ENCODE measurements at places on chromosomes 3 and 15.
A peak's percentile ranks its signal among the peaks of the same experiment; 100 is the strongest.

GRCh38 chr3:59774000-59774399, 724.2 kb upstream of the CFAP20DC start:
- DNase-seq, result no peak

DNA sequence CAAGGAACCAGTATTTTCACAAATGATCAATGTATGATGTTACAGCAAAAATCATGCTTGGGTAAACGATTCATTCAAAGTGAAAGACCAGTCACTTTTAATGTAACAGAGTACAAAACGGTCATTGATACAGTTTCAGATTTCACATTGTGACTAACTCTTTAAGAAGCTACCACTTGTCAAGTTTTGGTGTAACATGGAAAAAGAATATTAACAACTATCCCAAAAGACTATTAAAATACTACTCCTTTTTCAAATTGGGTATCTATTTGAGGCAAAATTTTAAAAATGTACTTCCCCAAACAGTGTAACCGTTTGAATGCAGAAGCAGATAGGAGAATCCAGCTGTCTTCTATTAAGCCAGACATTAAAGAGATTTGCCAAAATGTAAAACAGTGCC, 31.7 kb downstream of the AKAP13 start:
- DNase-seq, result no peak

DNA sequence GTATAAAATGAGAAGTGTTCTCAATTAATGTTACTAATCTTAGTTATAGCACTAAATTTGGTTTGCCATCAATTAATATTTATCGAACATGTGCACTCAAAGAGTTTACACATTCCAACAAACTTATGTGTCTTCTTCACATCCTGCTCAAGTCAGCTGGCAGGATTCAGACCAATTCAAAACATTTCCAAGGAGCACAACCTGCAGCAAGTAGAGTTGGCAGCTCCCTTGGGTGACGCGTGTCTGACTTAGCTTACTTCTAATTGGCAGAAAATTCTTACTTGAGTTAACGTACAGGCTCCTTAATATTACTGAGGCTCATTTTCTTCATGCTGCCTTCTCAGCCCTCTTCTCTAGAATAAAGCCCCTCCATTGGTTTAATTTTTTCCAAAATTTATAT, 110.4 kb upstream of the PFN2 start:
- DNase-seq, result no peak

DNA sequence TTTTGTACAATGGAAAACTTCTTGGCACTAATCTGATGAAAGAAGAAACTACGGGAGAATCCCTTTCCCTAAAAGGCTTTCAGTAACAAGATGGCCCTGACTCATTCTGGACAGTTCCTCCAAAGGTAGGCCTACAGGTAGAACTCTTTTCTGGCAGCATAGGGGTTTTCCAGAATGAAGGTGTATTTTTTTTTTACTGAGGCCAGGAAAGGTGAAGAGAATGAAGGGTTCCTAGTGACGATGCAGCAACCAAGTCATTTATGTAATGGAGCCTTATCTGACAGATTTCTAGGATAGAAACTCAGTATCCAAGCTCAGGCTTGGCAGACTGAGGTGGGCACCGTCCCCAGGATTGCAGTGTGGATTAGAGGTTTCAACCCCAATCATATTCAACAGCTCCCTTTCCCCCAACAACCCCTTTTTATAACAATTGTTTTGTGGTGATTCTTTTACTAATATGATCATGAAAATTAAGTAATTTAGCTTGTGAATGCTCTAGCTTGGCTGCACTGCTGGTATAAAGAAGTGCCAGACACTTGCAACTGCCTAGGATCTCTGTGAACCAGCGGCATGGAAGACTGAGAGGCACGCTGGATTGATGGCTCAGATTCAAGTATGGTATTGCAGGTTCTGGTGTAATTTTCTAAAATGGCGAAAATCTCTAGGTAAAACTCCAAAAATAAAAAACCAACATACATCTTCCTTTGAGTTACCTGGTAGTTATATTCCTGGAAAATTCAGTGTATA, 8.7 kb upstream of the TRIM69 start:
- no peak for DNase-seq

DNA sequence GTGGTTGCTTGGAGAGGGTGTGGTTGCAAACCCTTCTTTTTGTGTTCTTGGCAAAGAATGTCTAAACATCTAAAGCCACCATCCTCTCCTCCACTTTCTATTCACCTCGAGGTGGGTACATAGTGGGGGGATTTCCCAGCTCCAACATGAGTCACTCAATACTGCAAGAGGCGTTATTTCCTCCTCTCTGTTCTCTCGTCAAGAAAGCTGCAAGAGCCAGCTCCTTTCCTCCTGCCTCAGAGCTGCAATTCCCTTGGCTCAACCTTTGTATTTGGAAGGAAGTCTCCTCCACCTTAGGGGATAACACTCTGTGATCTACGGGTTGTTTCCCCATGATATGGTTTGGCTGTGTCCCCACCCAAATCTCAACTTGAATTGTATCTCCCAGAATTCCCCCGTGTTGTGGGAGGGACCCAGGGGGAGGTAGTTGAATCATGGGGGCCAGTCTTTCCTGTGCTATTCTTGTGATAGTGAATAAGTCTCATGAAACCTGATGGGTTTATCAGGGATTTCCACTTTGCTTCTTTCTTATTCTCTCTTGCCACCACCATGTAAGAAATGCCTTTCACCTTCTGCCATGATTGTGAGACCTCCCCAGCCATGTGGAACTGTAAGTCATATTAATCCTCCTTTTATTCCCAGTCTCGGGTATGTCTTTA, 138.4 kb downstream of the PLCL2 start:
- DNase-seq, result peak; percentile 48

GRCh38 chr3:43503067-43503728, 118.6 kb downstream of the ANO10 start:
- no peak for DNase-seq

GRCh38 chr3:2098398-2099027, at the start of gene CNTN4:
TSS of gene CNTN4 (plus strand) at chr3:2098866.
- no peak for DNase-seq

DNA sequence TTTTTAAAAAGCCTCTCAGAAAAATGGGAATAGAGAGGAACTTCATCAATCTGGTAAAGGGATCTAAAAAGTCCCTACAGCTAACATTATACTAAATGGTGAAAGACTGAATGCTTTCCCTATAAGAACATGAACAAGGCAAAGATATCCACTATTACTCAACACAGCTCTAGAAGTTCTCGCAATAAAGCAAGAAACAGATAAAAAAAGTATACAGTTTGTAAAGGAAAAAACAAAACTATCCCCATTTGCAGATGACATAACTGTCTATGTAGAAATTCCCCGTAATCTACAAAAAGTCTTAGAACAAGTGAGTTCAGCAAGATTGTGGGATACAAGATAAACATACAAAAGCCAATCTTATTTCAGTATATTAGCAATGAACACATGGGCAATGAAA, 15.4 kb downstream of the EDC3 start:
- no peak for DNase-seq

GRCh38 chr3:186185194-186185787, 76.4 kb upstream of the ETV5 start:
- DNase-seq, result peak; percentile 16

GRCh38 chr3:48222616-48223513, at the start of gene CAMP:
TSS of gene CAMP (plus strand) at chr3:48223495. CDS start at chr3:48223512, 17 bp downstream.
- DNase-seq, result no peak

DNA sequence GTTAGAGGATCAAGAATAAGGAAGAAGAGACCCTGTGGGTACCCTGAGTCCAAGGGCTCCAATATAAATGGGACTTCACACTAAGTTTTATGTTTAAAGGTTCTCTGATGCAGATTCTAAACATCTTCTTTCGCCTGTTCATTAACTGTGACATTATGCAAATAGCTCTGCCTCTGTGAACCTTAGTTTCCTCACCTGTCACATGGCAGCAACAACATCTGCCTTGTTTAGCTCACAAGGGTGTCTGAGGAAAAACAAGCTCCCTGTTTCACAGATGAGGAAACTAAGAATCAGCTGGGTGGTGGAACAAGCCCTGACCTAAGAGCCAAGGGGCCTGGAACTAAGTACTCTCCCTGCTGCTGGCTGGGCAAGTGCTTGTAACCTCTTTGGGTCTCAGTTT, 40.8 kb downstream of the GOLGA6L1 start:
- DNase-seq, result no peak

- no peak for DNase-seq
Observed at GRCh38 chr3:126102530-126102951, 18.6 kb upstream of the SLC41A3 start.

- no peak for DNase-seq
Observed at GRCh38 chr15:70257573-70258248, 160.0 kb upstream of the TLE3 start.

GRCh38 chr15:58457466-58457965, 25.7 kb downstream of the LIPC start:
- no peak for DNase-seq

DNA sequence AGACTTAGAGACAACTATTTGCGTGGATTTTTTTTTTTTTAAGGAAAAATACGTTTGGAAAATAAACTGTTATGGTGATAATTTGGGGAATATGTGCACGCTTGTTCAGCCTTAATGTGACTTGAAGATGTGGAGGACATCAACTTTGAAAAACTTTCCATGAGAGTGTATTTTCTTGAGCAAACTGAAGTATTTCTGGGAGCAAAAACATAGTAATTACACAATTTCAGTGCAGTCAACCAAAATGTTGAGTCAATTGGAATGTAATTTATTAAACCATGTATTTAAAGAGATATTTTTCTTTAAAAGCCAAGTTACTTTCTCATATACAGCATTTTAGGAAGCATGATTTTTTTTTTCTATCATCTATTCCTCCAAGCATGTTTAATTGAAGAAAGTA, 80.3 kb upstream of the FLNB start:
- DNase-seq, result no peak

GRCh38 chr3:191912616-191913204, 451.7 kb downstream of the PYDC2 start:
- DNase-seq, result no peak

- DNase-seq, result no peak
Observed at GRCh38 chr3:62876064-62876463, 848 bp upstream of the CADPS start.

GRCh38 chr15:69457304-69458280, 5.0 kb downstream of the RPLP1 start:
- no peak for DNase-seq

GRCh38 chr3:135072431-135072830, 277.4 kb downstream of the EPHB1 start:
- DNase-seq, result no peak

DNA sequence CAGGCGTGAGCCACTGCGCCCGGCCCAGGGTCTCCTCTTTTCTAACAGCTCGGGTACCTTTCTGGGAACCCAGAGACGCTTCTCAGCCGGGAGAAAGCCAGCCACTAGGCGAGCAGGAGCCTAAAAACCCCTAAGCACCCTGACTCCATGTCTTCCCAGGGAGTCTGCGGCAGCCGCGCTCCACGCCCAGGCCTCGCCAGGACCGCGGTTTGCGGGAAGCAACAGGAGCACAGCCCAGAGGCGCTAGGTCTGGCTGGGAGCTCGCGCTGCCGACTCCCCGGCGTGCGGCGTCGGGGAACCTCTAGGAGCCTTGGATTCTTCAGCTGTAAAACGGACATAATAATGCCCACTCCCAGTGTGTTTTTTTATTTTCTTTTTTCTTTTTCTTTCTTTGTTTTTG, 1.0 kb upstream of the LAMP3 start:
- DNase-seq, result no peak

- DNase-seq, result no peak
Observed at GRCh38 chr15:59060348-59060747, 44.6 kb upstream of the CCNB2 start.

GRCh38 chr15:76190751-76191538, 120.3 kb downstream of the ETFA start:
- peak; percentile 57 for DNase-seq

- DNase-seq, result no peak
Observed at GRCh38 chr3:4063916-4064574, 239.1 kb upstream of the SETMAR start.

DNA sequence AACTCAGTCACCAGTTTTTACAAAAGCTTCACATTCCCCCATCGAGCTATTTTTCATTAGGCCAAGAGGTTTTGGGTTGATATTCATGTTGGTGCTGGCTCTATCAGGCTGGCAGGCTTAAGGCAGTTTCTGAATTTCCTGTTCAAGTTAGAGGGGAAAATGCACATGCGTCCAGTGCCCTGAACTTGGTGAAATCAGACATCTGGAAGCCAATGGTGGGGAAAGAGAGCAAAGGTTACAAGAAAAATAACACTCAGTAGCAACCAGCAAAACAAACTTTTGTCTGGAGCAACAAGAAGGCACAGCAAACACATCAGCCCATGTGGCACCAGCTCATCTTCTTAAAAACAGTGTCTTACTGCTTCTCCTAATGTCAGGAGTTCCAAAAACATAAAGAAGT, 155.6 kb upstream of the TSC22D2 start:
- DNase-seq, result no peak

- peak; percentile 28 for DNase-seq
Observed at GRCh38 chr15:64151727-64152506, at the start of gene SNX22. TSS of gene SNX22 (plus strand) at chr15:64151731. CDS start at chr15:64151776, 45 bp downstream.

- no peak for DNase-seq
Observed at GRCh38 chr15:82081914-82082762, 36.3 kb upstream of the MEX3B start.

DNA sequence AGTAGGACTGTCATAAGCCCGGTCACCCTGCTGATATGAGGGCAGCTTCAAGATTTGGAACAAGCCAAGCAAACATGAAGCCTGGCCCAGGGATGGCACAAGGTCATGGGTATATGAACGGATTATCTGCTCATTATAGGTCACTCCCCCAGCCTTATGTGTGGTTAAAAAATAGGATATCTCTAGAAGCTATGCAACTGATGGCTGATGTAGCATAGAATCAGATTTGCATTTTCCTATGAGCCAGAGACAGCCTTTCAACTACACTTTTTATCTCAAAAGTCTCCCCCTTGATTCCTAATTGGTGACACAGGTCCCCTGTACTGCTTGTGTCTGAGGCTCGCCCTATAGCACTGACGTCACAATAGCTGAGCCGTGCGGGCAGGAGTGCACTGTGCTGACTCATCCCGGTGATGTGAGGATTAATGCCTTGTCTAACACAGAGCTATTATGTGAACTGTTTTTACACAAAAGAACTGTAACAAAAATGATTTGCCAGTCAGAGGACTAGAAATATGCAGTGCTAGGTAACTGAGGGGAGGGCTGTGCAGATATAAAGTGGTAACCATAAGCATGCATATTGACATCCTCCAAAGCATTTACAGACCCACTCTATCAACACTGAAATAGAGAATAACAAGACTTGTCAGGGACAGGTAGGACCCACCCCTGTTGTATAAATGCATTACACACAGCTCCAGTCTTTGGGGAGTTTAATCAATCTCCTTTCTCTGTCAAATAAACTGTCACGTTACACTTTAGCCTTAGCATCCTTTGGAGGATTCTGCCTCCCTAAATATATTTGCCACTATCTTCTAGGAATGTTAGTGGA, 204.9 kb downstream of the TIGIT start:
- DNase-seq, result no peak
